BJ (cell line): ENCODE measurements at places on chromosomes 5 and 9. TPM values are rescaled to one million over a fixed set of nuclear protein-coding genes. Genes with fewer than 3 reads are reported as not detected.
A peak's percentile ranks its signal among the peaks of the same experiment; 100 is the strongest.

- peak; percentile 11 for DNase-seq
These were observed 80.6 kb downstream of the RAD23B start for GRCh38 chr9:107363516-107364152.

GRCh38 chr9:108751369-108751768 lies 104.4 kb downstream of the ACTL7B start:
- DNase-seq = peak; percentile 15

DNA sequence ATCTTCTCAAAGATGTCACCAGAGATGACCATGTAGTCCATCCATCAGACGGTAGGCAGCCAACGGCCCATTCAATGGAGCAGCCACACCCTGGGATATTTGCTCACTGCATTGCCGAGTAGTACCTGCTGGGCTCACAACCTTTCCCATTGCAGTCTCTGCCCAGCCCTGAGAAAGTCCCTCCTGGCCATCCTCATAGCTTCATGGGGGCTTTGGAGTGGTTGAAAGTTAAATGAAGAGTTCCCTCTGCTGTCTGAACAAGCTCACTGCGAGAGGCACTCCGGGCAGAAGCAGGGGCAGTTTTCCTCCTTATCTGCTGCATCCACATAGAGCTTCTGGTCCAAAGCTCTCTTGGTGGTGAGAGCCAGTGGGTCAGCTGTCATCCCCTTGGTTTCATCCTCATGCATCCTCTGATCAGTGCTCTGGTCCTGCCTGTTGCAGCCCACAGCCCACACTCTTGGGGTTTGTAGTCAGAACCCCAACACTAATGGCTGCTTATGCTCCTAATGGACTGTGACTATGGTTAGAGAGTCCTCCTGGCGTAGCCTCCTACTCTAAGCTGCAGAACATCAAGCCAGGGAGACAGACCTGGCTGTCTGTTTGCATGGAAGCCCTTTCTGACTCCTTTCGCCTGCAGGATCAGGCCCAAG lies 23.3 kb downstream of the TNFSF8 start:
- no peak for DNase-seq

The IFNA13 gene
- not detected in 2 replicates for polyA plus RNA-seq

The C7 gene
- 0.28 and 0.31 TPM in 2 replicates for polyA plus RNA-seq
